ENCODE measurements at places on chromosomes 1 and 21.

- DNase-seq, result no peak
Observed at GRCh38 chr1:32725615-32725982, 23.0 kb upstream of the SYNC start.

DNA sequence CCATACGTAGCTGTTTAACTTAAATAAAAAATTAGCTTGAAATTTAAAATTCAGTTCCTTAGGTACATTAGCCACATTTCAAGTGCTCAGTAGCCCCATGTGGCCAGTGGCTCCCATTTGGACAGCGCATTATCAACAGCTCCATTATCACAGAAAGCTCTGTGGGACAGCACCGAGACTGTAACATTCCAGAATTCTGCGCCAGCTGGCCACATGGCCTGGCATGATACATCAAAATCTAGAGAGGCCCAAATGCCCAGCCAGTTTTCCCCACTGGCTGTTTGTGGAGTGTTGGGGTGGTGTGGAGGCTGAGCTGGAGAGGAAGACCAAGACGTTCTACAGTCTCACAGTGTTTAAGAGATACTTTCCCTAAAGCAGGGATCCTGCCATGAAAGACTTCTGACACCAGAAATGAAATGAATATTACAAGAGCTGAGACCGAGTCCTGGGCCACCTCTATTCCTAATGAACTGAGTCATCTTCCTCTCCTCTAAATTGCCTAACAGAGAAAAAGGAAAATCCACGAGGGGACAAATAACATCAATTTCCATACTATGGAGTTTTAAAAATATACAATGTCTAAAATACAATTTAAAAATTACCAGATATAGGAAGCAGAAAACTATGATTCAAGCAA is 27.3 kb upstream of the ACTA1 start:
- DNase-seq, result no peak

DNA sequence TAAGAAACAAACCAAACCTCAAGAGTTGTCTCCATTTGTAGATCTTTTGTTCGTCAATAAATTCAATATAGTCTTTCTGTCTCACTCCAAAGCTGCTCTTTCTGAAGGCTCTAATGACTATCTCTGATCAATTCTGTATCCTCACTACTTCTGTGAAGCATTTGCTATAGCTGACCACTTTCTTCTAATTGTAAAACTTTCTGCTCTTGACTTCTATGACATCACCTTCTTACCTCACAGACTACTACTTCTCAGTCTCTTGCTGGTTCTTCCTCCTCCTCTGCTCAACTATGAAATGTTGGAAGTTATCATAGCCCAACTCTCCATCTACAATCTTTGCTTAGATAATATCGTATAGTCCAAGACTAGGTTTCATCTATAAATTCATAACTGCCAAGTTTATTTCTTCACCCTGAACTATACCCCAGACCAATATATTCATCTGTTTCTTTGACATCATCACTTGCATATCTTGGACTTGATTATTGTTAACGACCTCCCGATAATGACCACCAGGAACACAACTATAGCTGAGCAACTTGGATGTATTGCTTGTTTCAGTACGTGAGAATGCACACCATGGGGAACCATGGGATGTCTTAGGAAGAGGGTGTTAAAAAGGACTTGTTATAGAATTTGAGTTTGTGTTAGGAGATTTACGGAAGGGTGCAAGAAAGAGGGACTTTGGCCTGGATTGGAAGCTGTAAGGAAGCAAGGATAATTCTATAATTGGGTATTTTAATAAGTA is 2.0 kb upstream of the CDC7 start:
- no peak for DNase-seq

- DNase-seq, result peak; percentile 71
Observed at GRCh38 chr1:234727018-234727940, 117.3 kb upstream of the IRF2BP2 start.

DNA sequence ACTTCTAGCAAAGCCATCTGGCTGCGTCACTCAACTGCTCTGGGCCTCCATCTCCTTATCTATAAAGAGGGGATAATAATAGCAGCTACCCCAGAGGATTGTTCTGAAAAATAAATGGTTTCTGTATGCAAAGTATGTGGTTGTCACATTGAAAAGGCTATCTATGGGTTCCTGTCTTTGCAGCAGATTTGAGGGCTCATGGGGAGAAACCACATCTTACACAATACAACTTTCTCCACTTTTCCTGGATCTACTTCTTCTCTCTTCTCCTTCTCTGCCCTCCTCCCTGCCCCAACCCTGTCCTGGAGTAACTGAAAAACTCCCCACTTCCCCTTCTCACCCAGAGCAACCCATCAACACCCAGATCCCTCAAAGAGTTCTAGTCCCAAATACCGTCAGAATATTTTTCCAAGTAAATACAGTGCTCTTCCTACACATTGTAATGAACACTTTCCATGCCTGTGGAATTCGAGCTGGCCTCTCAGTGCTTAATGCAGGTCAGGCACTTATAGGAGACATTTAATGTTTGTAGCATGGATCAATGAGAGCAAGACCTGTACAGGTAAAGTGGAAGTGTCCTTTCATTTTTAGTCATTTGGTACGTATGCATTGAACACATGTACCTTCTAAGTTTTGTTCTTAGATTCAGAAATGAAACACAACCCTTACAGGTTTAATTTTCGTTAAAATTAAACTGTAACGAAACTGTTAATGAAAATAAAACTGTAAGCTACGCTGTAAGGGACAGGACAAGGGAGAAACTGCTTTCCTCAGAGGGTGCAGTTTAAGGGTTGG is 131.9 kb downstream of the AK5 start:
- DNase-seq, result peak; percentile 27

DNA sequence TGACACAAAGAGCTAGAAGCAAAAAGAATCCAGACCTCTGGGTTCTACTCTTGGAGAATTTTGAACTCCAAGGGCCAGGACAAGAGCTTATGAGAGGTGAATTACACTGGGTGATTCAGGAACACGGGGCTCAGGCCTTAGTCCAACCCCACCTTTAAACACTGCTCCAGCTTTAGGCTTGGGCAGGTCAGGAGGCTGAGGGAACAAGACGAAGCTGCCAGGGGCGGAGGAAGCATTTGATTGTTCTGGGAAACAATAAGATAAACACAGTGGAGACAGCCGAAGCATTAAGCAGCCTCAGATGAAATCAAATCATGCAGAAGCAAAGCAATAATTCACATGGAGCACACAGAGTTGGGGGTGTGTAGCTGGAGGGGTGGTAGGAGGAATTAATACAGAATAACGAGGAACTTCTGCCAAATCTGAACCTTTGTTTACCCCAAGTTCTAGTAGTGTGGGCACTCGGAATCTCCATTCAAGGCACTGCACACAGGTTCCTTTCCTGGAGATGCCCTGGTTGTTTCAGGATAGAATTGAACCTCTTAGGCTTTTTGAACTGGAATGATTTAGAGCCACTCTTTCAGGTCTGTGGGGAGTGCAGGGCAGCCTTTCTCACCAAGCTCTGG is 93.2 kb downstream of the PLXNA2 start:
- no peak for DNase-seq

All from GM20000 (cell line).